ENCODE measurements at places on chromosomes 1 and 21.

- DNase-seq, result no peak
Measured at GRCh38 chr1:117651616-117652015, 45.8 kb downstream of the TENT5C start.

- DNase-seq, result no peak
Measured at GRCh38 chr1:181099152-181100014, 10.9 kb downstream of the IER5 start.

DNA sequence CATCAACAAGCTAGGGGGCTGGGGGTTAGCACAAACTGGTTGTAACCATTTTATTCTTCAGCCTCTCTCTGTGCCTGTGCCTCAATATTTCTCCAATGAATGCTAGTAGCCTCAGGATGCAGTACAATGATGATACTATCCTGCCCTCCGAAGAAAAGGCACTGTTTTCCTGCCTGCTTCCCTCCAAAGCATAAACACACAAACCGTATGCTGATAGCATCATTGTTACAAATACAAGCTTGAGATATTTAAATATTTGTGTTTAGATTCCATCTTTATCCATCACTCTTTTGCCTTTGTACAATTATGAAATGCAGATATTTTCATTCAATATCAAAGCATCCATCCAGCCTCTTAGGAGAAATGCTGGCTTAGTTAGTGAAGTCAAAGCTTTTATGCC, 404.8 kb downstream of the DUSP10 start:
- DNase-seq, result no peak

GRCh38 chr1:236204656-236205055, 62.3 kb downstream of the GPR137B start:
- DNase-seq, result no peak

- DNase-seq, result peak; percentile 10
Measured at GRCh38 chr1:71080230-71080738, 551 bp downstream of the ZRANB2 start.

GRCh38 chr1:158425027-158425426, 1.0 kb downstream of the OR10K2 start:
- DNase-seq, result peak; percentile 14

GRCh38 chr1:109917051-109917767, 6.6 kb downstream of the CSF1 start:
- DNase-seq, result peak; percentile 23

- DNase-seq, result no peak
Measured at GRCh38 chr1:1291548-1292441, 11.6 kb downstream of the SCNN1D start.

GRCh38 chr21:37915941-37916309, 332 bp downstream of the KCNJ6 start:
- DNase-seq, result no peak

GRCh38 chr1:167720965-167721616, 691 bp upstream of the MPZL1 start:
- DNase-seq, result peak; percentile 64

DNA sequence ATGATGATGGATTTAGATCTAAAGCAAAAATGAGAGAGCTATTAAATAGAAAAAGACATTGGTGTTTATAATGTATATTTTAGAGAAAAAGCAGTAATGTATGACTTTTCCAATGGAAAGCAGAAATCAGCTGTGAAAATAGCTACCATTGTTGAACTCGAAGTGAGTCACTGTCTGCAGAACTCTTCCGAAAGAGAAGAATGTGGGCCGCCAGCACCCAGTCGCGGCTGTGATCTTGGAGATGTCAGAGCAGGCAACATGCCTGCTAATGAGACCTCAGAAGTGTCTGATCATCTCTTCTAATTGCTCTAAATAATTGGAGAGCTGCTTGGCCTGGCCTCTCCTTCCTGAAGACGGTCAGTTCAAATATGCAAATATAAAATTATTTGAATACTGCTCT, 333.6 kb upstream of the RUNX1 start:
- no peak for DNase-seq

DNA sequence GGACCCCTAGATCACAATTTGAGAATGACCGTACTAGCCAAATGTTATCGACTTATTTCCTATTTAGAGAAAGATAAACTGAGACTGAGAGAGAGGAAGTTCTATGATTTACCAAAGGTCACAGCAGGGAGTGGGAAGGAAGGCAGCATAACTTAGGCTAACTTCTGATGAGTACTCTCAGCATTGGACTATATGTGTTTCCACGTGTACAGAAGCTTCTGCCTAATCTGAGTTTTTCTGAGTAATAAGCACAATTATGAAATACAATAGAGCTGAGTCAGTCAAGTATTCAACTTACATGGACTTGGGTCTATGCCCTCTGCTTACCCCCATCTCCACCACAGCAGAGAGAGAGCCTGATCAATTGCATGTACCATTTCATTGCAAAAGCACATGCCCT, 88.1 kb upstream of the HIVEP3 start:
- peak; percentile 37 for DNase-seq

DNA sequence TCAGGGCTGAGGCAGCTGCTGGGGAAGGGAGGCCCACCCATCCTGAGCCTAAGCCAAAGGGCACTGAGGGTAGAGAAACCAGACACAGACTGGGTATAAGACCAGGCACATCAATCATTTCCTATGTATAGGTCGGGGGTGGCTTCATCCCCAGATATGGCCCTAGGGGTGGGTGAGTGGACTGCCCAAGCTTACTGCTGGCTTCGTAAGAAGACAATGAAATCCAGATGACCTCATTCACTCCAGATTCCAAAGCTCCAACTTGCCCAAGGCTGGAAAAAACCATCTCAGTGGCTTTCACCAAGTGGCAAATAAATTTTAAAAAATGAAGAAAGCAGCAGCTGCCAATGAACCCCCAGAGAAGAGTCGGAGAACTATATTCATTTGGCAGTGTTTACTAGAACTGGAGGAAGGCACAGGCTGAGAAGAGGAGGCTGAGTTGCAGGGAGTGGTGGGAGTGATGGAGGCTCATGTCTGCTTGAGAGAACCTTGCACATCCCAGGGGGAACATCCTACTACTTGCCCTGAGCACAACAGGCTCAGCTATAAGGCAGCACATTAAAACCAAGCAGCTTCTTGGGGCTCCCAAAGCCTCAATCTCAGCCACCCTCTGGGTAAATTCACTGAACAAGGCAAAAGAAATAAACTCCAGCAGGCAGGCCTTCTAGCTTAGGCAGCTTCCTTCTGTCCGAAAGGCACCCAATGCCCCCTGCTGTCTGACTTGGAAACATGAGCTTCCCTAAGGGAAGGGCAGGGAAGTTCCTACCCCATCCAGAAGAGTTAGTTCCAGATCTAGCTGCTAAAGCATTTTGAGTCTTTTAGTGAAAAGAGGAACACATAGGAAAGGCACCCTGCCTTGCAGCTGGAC, 14.1 kb downstream of the PEA15 start:
- peak; percentile 78 for DNase-seq

GRCh38 chr1:229048896-229049295, 222.0 kb upstream of the RAB4A start:
- DNase-seq, result no peak

- peak; percentile 75 for DNase-seq
Measured at GRCh38 chr1:212699625-212700222, at the start of gene BATF3. TSS of gene BATF3 (minus strand) at chr1:212699840. CDS start at chr1:212699762, 78 bp downstream.

DNA sequence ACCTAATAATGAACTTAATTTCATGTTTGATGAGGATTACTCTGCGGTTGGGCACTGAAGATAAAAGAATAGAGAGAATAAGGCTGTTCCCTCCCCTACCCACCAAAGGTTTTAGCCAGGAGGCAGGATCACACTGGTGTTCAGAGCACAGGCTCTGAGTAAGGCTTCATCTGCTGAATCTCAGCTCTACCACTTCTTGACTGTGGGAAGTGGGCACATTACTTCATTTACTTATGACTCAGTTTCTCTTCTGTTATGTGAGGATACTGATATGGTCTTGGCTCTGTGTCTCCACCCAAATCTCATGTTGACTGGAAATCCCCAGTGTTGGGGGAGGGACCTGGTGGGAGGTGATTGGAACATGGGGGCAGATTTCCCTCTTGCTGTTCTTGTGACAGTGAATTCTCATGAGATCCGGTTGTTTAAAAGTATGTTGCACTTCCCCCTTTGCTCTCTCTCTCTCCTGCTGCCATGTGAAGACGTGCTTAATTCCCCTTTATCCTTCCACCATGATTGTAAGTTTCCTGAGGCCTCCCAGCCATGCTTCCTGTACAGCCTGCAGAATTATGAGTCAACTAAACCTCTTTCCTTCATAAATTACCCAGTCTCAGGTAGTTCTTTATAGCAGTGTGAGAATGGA, 79.7 kb downstream of the SMYD2 start:
- peak; percentile 6 for DNase-seq

- DNase-seq, result no peak
Measured at GRCh38 chr1:234889643-234890042, 239.0 kb downstream of the TOMM20 start.

GRCh38 chr1:117674521-117675400, 68.9 kb downstream of the TENT5C start:
- peak; percentile 26 for DNase-seq

- no peak for DNase-seq
Measured at GRCh38 chr1:192628396-192629057, 7.4 kb upstream of the RGS13 start.

GRCh38 chr21:45136927-45137611, 62.7 kb downstream of the ADARB1 start:
- DNase-seq, result peak; percentile 68

- DNase-seq, result no peak
Measured at GRCh38 chr1:79044974-79045650, 38.6 kb upstream of the ADGRL4 start.

GRCh38 chr21:34722684-34723300, 54.0 kb downstream of the CLIC6 start:
- no peak for DNase-seq

DNA sequence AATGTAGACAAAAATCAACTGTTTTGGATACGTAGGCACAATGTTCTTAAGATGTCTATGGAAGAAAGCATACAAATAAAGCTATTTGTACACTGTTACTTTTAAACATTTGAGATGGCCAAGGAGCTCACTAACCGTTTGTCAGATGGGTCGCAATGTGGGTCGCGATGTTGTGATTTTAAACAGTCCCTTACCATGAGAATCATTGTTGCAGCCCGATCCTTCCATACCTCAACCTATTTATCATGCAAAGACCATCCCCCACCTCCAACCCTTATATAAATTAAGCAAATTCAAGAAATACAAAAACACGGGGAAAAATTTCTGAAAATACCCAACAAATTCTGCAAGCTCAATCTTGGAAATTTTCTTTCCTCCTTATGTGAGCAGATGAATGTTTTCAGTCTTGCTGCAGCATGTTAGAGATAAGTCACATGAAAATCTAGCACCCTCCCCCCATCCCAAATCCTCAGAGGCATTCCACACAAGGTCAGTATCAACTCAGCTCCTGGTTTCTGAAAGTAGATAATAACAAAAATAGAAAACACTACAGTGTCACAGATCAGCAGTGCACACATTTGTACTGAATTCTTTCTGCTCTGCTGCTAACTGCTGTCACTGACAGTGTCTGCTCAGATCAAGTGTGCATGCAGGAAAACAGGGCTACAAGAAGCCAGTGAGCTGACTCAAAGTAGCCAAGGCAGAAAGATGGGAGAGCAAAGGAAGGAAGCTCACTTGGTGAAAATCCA, 92.9 kb upstream of the TTC39A start:
- no peak for DNase-seq

DNA sequence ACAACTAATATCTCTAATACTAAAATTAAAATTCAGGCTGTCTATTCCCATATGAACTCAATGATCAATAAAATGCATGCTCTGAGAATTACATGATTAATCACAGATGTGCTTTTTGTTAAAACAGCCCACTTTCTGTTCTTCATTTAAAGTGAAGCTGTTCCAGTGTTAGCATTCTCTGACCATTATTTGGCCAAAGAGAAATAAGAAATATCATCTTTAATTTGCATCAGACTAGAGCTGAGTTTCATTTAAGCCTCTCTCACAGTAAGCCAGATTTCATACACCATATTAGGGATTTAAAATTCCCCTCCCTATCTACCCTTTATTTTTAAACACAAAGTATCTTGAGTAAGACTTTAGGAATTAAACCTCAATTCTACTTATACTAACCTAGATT, 261.6 kb downstream of the TPR start:
- no peak for DNase-seq

- no peak for DNase-seq
Measured at GRCh38 chr1:173590557-173590956, 12.3 kb downstream of the SLC9C2 start.

- no peak for DNase-seq
Measured at GRCh38 chr1:32404946-32405345, 10.7 kb upstream of the BSDC1 start.

GRCh38 chr1:2564006-2564814, 8.0 kb downstream of the TNFRSF14 start:
- no peak for DNase-seq

DNA sequence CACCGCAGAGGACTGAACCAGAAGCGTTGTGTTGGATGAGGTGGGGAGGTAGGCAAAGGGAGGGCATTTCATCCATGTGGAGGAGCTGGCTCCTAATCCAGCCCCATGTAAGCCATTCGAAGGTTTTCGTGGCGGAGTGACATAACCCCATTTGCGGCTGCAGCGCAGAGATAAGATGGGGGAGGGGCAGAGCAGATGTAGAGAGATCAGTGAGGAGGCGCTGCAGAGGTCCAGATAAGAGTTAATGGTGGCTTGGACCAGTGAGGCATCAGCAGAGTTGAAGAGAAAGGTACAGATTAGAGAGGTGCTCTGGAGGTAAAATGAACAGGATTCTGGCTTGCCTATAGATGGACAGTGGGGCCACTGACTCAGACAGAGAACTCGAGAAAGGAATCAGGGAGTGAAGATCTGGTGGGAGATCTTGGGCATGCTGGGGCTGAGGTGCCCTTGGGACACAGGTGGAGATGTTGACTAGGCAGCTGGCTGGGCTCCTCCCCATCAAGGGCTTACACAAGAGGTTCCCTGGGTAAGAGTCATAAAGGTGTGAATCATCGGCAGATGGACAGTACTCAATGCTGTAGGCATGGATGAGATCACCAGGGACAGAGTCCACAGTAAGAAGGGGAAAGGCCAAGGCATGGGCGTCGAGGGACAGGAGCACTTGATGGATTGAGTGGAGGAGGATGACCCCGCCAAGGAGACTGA, 7.8 kb upstream of the PTPRF start:
- DNase-seq, result peak; percentile 90

DNA sequence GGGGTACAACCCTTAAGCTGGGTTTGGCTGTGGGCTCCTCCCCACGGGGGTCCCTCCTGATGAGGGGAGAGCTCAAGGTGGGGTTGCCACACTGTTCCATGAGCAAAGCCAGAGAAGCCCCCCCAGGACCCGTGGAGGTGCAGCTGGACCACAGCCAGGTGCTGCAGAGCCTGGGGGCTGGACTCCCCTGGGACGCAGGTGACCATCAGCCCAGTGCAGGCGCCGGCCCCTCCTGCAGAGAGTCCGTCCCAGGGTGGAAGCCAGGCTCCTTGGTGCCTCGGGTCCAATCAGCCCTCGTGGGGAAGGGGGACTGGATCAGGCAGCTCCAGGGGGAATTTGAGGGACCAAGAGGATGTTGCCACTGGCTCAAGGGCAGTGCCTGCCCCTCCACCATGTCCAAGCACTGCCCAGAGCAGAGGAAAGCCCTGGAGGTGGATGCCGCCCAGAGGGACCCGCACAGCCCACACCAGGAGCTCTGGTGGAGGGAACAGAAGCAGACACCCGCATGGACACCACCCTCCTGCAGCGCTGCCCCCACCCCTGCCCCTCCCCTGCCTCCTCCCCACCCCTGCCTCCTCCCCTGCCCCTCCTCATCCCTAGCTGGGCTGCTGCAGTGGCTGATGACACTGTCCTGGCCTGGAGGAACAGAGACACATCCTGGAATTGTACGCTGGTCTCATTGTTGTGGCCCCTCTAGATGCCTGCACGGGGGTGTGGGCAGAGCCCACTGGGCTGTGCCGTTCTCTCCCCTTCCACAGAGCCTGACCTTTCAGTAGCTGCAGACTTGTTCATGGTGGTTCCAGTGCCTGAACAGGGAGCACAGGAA, 30.8 kb upstream of the COL18A1 start:
- no peak for DNase-seq
